Skeletal muscle cell (primary cell): ENCODE measurements at places on chromosomes 13 and 19.

DNA sequence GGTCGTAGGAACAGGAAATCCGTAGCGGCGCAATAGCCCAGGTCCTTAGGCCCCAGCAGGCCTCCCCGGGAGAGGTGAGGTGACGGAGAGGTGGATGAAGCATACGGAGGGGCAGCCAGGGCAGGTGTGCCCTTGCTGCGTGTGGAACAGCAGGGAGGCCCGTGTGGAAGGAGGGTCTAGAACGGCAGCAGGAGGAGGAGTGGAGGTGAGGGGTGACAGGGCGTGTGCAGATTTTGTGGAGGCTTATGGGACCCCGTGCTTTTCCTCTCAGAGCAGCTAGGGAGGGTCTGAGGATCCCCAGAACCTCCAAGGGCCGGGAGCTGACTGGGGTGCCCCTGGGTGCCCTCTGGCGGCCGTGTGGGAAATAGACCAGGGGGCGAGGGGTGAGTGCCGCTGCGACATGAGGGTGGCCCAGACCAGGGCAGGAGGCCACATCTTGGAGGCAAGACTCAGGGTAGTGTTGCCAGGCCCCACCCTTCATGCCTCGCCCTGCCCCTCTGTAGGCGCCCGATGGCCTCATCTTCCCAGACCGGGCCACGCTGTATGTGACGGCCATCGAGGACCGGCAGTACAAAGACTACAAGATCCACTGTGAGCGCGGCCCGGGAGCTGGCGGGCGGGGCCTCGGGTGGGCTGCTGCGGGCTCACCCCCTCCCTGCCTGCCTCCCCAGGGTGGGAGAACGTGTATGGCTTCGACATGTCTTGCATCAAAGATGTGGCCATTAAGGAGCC lies 5.0 kb upstream of the ADM5 start:
- DNase-seq = no peak

- DNase-seq = no peak
These were observed 154.7 kb downstream of the KDM4B start for GRCh38 chr19:5123646-5124045.

DNA sequence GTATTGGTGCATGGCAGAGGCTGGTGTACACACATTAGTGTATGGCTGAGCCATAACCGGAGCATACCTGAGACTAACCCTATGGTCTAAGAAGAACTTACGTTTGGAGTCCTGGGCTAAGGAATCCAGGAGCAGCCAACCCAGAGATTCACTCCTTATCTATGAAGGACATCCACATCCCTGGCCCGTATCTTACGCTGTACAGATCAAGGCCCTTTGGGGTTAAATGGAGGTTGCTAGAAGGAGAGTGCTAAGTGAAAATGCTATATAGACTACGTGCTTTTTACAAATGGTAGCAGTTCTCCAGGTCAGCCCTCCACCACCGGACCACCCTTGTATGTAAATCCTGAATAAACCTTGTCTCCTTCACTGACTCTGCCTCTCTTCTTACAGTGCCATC lies 1.9 kb upstream of the SUGT1 start:
- no peak for DNase-seq

DNA sequence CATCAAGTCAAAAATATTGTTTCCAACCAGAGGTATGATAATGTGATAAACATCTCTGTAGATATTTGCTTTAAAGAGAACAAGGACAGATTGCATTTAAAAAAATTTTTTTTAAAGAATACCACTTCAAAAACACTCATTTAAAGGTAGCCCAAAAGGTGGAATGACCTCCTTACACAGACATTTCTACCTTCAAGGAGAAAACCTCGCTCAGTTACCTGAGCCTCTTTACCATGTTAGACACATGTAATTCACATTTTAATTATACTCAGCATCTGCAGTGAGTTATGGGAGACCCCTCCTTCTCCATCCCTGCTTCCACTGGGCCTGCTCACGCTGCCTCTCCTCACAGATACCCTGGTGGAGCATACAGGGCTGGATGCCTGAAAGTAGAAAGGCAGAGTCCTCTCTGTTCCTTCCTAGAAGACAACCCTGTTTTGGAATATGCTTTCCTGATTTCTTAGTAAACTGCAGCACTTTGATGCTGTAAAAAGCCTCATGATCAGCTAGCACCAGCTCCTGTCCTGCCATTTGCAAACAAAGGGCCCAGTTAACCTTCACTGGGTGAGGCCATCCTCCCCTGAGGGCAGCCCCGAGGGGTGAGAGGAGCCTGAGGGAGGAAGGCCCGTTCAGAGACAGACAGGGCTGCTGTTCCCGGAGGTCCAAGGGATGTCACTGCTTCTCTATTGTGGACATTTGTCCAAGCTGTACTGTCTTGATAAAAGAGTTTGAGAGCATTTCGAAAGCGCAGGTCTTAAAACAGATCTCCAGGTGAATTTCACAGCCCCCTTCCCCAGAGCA lies 117.8 kb downstream of the IRS2 start:
- DNase-seq = no peak

GRCh38 chr13:104975272-104975671 lies 1560.2 kb downstream of the EFNB2 start:
- DNase-seq = no peak

GRCh38 chr13:101868585-101869469 lies 416.4 kb downstream of the ITGBL1 start:
- DNase-seq = no peak

GRCh38 chr13:29484236-29484635 lies 111.3 kb downstream of the SLC7A1 start:
- no peak for DNase-seq

DNA sequence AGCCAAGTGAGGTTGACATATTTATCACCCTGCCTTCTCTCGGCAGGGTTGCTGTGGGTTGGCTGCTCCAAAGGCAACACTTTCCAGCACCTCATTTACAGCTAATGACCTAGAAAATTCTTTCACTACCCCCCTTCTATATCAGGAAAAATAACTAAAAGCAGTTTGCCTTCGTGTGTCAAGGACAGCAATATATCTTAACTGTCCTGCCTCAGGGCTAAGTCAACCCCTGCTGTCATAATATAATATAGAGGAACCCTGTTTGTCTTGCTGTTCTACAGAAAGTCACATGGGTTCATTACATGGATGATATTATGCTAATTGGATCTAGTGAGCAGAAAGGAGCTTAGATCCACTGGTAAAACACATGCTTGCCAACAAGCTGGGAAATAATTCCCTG lies 28.1 kb upstream of the USP12 start:
- no peak for DNase-seq

DNA sequence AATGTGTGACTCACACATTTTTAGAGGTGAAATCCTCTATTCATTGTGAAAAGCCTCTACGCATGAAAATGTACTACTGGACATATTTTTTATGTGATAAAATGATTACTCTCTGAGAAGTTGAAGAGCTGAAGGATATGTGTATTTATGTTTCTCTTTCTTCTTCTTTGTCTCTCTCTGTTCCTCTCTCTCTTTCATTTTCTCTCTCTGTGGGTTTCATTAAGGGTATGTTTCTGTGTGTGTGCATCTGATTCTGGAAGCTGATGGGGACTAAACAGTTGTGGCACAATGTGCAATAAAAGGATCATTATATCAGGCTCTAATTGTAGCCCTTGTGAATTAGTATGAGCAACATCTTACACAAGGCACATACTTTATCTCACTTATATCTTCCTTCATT lies 867.7 kb downstream of the PCDH9 start:
- DNase-seq = no peak

DNA sequence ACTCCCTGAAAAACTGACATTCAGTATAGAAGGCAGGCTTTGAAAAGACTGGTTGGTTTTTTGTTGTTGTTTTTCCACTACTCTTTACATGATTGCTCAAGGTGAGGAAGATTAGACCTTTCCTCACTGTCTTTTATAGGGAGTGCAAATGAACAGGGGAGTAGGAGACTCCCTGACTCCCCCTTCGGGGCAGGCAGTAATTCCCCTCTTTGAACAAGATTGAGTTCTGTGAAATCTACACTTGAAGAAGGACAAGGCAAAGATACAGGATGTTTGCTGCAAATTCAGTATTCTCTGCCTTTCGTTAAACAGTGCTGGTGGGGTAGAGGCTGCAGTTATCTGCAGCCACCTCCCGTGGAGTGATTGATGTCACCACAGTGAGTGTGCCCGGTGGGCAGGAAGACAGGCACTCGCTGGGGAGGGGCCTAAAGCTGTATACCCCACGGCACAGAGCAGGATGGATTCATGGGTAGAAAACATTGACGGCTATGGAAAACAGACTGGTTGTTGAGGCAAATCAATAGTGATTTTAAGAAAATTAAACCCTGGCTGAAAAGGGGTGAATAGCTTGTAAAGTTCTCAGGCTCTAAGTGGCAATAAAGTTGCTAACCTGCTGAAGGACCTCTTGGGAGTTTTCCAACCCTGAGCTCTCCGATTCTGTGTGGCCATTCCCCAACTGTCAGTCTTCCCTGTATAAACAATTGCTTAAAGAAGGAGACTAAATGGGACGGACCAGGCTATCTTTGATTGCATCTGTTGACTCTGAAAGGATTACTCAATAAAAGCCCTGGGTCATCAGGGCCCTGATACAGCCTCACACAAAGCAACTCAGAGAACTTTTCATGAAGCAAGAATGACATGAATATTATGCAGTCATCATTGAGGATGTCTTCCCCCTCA lies 308.3 kb downstream of the TBC1D4 start:
- DNase-seq = no peak

DNA sequence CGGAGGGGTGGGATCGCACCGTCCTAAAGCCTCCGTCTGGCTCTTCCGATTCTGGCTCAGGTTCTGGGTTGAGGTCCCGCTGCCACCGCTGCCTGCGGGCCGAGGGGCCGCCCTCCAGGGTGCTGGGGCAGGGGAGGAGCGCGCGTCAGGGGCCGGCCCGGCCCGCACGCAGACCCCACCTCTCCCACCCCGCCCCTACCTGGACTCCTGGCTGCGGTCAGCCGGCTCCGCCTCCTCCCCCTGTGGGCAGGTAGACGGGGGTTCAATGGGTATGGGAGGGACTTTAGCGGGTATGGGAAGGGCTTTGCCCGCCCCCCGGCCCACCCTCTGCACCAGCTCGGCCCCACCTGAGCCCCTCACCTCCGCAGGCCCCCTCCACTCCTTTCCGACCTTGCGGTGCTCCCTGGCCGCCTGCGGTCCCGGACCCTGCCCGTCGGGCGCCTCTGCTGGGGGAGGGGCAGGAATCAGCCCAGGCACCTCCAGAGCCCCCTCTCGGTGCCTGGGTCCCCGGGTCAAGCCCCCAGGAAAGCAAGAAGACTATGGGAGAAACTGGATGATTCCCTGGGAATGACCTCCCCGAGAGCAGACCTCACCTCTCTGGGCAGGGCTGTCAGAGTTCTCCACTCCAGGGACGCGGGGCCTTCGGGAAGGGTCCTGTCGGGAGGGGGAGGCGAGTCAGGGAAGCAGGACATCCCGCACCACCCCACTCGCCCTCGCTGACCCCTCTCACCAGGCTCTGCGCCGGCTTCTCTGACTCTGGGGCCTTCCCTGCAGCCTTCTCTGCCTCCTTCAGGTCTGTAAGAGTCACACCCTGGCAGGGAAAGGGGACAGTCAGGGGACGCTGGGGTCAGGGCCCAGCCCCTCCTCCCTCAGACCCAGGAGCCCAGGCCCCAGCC lies 17.0 kb downstream of the EPS8L1 start:
- no peak for DNase-seq

- DNase-seq = no peak
These were observed 15.7 kb downstream of the TYK2 start for GRCh38 chr19:10364644-10365043.

DNA sequence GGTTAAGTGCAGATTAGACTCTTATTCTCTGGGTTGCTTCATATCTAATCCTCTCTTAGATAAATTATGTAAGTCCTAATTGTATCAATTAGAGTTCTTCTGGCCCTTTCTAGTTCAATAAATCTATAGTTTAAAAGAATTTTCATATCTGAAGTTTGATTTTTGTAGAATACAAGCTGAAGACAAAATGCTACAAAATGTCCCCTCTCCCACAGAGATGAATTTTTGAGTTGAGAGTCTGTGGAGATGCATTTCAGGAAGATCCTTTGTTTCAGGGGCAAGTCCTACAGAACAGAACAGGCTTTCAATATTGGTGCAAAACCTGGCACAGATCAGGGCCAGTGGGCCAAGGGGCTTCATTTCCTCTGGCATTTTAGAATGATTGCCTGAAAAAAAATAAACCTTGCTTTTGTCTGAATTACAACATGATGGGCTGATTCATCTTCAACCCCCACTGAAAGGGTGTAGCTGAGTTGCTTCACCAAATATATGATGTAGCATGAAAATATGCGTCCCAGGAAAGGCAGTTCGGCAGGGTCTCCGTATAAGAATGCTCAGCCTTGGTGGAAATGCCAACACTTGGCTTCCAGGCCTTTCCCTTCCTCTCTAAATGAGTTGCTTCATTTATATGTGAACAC lies 6.4 kb upstream of the IPO5 start:
- peak; percentile 87 for DNase-seq

GRCh38 chr13:30685320-30685859 lies 50.0 kb upstream of the ALOX5AP start:
- no peak for DNase-seq

DNA sequence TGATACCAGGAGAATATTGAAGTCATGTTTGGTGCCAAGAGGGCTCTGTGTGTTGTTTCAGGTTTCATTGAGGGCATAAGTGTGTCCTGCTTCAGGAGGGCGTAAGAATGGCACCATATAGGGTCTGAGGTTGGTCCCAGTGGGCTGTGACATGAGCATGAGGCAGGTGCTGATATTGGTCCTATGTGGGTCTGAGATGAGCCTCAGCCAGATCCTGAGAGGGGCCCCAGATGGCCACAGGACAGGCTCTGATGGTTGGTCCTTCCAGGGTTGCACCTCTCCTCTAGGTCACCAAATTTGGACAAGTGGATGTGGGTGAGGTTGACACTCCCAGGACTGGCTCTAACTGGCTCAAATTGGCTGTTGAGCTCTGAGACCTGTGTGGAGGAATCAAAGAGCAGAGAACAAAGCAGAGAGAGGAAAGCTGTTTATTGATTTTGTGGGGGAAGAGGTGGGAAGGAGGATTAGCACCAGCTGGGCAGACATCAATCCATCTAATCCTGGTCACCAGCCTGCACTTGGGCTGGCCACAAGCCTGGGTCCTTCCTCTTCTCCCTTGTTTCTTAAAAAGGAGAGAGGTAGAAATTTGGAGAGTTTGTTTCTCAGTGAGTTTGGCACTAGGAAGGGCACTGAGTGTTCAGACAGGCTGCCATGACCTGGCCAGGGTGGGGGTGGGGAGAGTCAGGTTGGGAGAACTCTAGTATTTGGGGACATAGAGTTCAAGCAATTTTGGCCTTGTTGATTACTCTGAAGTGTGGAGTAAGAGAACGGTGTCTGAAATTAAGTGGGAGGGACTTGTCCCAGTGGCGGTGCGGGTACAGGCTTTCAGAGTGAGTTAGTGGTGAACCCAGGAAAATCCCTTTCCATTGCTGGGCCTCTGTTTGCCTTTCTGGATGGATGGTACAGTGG lies 38.7 kb downstream of the CYP2B6 start:
- no peak for DNase-seq
